Stimulated activated CD4-positive, alpha-beta T cell treated with anti-CD3 and anti-CD28 coated beads, Interleukin-4, amount 100 ng/mL, for 1 hour (primary cell): ENCODE measurements at places on chromosomes 13 and 19.

GRCh38 chr19:39328046-39328705, 7.5 kb upstream of the LRFN1 start:
- peak; percentile 83 for DNase-seq

GRCh38 chr13:75633285-75633684, 2.8 kb upstream of the LMO7 start:
- no peak for DNase-seq

- no peak for DNase-seq
Measured at GRCh38 chr19:34722353-34722752, 11.7 kb upstream of the ZNF181 start.

DNA sequence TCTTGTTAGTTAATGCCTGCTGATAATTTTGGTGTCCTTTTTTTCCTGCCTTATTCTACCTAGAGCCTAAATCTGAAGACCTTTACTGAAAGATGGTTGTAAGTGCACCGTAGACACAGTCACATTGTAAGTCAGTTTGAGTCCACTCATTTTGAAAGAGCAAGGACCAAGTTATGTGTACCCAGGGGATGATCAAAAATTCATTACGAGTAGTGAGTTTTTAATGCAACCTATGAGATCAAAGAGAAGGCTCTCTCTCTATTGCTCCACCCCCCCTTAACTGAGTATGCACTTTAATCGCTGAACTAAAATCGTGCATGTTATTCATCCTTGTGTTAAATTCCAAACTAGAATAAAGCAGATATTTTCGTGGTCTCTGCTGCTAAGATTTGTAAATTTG, 1.8 kb downstream of the RAP2A start:
- DNase-seq, result no peak

GRCh38 chr19:20968092-20968491, 45.0 kb downstream of the ZNF85 start:
- no peak for DNase-seq

DNA sequence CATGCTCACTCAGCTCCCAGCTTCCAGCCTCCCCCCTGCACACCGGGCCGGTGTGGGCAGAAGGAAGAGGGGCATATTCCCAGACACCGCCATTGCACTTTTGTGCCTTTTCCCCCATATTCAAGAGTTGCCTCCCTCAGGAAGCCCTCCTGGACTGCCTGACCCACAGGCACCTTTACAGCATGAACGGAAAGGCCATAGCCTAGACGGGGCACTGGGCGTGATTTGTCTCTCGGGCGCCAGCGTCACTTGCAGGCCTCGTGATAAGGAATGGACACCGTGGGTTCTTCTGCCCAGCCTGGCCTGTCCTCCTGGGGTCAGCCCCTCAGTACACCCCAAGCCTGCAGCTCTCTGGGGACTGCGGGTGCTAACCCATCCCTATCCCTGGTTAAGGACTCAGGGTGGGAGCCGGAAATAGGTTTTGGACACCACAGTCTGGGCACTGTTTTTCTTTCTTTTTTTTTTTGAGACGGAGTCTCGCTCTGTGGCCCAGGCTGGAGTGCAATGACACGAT, 933 bp upstream of the UQCR11 start:
- DNase-seq, result no peak

- DNase-seq, result no peak
Measured at GRCh38 chr13:51643882-51644281, 59.6 kb downstream of the WDFY2 start.

GRCh38 chr13:50805805-50806204, 37.7 kb downstream of the DLEU7 start:
- no peak for DNase-seq

DNA sequence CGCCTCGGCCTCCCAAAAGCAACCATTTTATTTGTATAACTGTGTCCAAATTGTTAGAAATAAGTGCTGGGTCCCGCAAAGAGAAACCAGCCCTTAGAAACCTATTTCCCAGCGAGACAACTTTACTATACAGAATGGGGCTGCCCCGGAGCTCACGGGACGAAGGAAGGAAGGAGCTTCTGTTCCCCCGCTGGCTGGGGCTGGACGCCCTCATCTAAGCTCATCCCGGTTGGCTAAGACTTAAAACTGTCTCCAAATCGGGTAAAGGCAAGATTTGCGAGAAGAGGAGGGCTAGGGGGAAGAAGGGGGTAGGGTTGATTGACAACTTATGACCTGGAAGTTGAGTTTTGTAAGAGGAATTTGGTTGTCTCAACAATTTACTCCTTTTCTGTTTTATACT, 12.3 kb upstream of the BSG start:
- DNase-seq, result no peak

GRCh38 chr19:4976401-4977298, 7.7 kb downstream of the KDM4B start:
- DNase-seq, result no peak

- DNase-seq, result no peak
Measured at GRCh38 chr19:28608292-28608691, 604.7 kb downstream of the UQCRFS1 start.

GRCh38 chr13:109130093-109130835, 500.9 kb downstream of the MYO16 start:
- DNase-seq, result no peak

- DNase-seq, result no peak
Measured at GRCh38 chr19:5205937-5206750, 134.5 kb downstream of the PTPRS start.

DNA sequence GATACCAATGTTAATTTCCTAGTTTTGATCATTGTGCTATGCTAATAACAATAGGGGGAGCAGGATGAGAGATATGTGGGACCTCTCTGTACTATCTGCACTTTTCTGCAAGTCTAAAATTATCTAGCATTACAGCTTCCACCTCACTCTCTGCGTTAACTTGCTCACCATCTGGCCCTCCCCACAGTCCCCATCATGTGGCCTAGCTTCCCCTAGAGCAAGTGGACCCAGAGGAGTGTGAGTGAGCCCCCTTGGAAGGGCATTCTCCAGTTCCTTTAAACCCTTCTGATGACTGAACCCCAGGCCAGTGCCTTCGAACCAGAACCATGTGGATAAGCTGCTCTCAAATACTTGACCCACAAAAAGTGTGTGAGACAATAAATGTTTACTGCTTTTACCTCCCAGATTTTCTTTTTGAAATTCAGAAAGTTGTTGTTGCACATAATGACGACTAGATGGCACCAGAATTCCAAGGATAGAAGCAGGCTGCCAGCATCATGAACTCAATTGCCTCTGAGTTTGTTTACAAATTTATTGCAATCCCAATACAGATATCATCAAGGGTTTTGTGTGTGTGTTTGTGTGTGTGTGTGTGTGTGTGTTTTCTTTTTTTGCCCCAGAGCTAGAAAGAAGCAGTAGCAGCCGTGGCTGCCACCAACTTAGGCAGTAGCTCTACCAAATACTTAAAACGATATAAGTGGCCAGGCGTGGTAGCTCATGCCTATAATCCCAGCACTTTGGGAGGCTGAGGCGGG, 49.0 kb upstream of the ZNF780A start:
- DNase-seq, result no peak

- no peak for DNase-seq
Measured at GRCh38 chr19:49744946-49745381, 18.1 kb downstream of the TSKS start.

DNA sequence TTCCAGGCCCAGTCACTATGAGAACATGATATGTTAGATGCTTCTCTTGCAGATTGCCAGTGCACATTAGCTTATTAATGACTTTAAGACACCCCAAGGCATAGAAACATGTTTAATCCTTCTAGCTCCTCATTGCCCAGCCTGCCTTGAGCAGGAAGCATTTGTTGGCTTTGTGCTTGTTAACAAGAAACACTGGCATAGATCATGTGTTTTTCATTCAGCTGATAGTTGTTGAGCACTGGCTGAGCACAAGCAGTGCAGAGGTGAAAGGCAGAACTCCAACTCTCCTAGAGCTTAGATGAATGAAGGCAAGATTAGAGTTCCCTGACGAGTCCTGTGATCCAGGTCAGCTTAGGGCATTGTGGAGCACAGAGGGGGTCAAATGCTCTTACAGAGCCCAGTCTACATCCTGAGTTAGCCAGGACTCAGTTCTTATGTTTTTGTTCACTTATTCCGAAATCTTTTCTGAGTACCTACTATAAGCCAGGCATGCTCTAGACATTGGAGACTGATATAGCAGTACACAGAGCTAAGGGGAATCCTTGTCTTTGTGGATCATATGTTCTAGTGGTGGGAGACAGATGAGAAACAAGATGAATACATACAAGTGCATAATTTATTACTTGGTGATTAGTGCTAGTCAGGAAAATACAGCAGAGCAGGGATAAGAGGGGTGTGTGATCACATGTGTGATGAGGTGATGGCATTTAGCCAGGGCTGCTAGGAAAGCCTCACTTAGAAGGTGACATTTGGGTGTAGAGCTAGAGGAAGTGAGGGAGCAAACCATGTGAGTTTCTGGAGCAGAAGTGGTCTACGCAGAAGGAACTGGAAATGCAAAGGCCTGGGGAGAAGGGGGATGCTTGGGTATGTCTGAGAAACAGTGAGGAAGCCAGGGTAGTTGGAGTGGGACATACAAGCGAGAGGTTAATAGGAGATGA, 101.2 kb downstream of the WASF3 start:
- DNase-seq, result no peak

- DNase-seq, result no peak
Measured at GRCh38 chr13:73075546-73075945, 16.7 kb downstream of the KLF5 start.

- no peak for DNase-seq
Measured at GRCh38 chr13:111508902-111509509, 188.6 kb downstream of the TEX29 start.
